ENCODE measurements at places on chromosomes 6 and 20.

DNA sequence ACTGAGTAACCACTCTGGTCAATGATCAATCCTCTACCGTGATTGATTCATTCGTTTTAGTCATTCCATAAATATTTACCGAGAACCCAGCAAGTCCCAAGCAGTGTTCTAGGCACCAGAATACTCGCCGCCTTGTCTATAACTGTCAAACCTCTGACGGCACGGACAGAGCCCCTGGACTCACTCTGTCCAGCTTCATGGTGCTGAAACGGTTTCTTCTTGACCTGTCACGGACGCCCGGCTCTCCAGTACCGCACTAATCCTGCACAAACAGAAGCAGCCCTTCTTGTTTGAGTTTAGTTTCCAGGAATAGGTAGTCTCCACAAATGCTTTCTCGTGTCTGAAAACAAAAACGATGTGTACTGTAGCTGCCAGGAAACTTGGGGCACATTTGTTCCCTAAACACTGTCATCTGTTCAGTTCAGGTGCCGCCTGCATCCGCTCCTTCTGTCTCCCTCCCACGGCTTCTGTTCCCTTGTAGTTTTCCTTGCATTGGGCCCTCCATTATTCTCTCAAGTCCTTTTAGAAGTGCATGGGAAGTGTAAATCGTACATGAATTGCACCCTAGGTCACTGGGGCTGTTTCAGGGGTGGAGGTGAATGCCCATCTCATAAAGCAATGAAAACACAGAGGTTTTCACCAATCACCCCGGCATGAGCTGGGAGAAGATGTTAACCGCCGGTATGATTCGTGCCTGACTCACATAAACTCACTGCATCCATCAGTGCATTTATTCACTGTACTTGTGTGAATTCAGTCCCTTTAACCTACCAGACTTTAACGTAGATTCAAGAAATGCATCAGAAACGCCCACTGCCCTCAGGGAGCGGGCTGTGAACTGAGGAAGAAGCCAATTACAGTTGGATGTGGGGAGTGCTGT, 209.3 kb upstream of the CDH4 start:
- no peak for DNase-seq

GRCh38 chr20:44196271-44196670, 9.3 kb upstream of the JPH2 start:
- DNase-seq: no peak

GRCh38 chr6:136723780-136724179, 68.5 kb downstream of the MAP3K5 start:
- DNase-seq: no peak

DNA sequence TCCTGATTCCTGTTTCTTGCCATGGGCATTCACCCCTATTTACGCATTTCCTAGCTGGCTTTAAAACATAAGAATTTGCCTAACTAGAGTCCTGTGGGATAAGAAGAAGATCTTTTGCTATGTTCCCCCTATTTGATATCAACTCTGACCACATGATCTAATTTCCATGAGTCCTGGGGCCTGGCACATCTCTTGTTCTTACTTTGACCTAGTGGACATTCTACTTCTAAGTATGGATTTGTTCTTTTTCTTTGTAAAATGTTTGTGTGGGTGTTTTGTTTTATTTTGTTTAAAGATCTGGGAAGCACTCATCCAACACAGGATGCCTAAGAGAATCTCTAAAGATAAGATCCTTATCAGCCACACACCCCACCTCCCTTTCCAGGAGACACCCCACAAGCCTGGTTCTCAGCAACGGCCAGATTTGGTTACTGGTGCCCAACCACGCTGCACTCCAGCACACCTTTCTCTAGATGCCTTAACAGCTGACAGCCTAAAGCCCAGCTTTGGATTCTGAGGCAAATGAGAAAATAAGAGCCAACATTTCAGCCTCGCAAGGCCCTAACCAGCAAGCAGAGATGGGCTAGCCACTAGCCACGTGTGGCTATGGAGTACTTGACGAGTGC, 74.7 kb downstream of the SLC23A2 start:
- DNase-seq: no peak

- no peak for DNase-seq
Observed at GRCh38 chr20:49157146-49157545, 31.0 kb downstream of the STAU1 start.

DNA sequence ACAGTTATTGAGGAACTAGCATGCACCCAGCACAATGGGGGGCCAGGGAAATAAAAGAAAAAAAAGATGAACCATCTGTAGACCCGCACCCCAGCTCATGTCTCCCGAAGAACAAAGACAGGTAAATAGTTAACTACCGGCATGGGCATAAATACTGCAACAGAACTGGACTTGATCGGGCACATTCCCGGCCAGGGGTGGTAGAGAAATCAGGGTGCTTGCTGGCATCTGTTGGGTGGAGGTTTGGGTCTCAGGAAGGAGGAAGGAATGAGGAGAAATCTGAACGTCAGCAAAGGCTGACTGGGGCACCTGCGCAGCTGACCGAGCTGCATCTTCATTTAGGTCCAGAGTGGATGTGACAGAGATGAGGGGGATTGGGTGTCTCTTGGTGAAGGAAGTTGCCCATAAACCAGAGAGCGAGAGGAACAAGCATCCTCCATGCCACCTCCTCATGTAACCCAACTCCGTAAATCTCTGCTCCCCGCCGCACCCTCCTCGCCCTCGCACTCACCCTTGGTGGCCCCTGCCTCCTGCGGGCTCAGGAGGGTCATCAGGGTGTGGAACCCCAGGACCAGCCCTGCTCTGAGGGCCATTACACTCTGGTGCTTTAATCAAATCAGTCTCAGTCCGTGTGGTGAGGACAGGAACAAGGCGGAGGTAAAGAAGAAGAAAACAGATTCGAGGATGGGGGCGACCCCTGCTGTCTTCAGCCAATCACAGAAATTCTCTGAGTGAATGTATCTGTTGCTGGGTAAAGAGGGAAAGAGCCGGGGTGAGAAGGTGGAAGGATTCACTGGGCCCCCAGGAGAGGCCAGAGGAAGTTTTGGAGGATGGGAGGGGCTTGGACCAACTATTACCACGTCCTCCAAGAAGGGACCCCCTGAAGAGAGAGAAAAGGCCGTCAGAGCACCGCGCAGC, at the start of gene HLA-DOA:
HLA-DOA (minus strand) TSS at position 648 of the 918 bp plus-strand sequence.
- no peak for DNase-seq

GRCh38 chr20:24357177-24357576, 112.3 kb upstream of the SYNDIG1 start:
- DNase-seq: no peak

DNA sequence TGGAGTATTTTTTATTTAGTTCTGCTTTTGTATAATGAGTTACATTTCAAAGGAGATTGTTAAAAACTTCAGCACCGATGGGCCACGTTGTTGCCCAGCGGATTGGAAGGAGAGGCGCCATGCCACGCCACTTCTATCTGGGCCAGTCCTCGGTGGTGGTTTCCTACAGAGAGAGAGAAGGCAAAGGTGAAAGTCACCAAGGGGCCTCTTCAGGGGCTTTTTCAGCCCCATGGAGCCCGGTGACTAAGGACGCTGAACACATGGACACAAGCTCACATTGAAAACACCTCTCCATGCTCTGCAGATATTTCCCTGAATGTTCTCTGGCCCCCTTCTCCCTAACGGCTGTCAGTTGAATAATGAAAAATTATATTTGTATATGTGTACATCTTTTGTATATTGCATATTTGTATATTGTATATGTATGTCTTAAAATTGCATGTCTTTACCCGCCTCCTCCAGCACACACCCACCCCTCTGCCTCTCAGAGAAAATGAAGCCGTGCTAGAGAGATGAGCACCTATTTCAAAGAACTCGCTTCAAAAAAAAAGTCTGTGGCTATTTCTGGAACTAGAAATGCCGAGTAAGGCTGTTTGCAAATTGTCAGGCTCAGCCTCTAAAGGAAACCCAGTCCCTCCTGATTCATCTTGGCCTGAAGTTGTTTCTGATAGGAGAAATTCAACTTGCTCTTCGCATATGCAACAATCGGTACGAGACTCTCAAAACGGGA, 91.9 kb upstream of the CDH4 start:
- no peak for DNase-seq

DNA sequence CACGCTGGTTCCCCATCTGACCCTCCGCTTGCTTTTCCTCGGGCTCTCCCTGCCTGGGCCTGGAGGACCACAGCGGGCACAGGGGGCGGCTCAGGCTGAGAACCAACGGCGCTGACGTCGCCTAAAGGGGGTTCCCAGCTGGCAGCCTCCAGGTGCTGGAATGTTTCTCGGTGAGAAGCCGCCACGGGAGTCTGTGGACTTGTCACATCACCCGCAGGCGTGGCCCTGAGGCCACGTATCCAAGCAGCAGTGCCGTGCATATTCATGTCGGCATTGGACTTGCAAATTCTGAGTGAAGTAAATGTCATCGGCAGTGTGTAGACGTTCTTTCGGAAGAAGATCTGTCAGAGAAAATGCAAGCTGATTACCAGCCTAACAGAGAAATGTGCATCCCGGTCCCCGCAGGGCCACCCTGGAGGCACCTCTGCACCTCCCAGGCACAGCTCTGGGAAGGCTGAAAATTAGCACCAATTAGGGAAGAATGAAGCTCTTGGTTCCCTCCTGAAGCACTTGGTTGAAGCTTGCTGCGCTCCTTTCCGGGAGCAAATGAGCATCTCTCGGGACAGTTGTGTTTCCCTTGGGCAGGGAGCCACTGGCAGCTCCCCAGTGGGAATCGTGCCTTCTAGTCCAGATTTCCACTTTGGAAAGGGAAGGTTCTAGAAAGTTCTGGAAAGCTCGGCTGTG, 24.3 kb downstream of the NTSR1 start:
- no peak for DNase-seq

DNA sequence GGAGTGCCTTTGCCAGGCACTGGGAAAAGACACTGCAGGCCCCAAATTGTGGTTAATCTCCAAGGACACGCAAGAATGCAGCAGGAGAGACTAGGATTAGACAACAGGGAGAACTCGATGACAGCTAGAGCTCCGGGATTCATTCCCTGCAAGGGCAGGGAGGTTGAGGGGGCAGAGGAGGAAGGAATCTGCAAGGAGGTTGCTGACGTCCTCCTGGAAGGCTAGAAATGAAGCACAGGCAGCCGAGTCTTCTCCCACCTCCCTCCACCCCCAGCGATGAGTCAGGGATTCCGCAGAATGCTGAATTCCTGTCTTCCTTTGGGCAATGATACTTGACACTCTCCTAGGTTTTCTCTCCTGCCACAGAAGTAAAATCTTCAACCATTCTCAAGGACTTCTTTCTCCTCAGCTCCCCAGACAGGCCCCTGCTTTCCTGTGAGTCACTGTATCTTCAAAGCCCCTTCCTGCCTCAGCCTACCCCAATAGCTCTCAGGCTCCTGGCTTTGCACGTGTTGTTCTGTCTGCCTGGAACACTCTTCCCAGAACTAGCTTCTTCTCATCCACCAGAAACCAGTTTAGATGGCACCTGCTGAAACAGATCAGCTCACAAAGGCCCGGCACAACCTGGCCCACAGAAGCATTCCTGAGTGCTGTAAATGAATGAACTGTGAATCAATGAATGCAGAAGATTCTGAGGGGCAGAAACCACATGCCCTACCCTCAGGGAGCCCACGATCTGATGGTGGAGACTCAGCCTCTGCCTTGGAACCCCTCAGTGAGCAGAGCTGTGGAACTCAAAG, 85.6 kb downstream of the MRPL14 start:
- DNase-seq: no peak

DNA sequence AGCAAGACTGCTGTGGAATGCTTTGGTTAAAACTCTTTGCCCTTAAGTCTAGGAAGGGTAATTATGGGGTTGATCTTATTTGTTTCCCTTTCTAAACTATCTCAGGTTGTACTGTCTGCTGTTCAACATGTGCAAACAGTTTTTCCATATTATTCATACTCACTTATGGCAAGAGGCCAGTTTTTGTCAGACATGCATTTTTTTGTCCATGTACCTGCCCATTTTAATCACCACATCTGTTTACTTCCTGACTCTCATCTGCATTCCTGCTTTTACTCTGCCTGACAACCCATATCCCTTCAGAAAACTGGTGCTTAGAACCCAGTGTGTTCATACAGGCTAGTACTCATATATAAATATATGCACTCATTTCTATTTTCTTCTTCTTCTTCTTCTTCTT, 80.3 kb downstream of the LPA start:
- no peak for DNase-seq

- no peak for DNase-seq
Observed at GRCh38 chr6:117548797-117549301, 53.5 kb downstream of the GOPC start.

DNA sequence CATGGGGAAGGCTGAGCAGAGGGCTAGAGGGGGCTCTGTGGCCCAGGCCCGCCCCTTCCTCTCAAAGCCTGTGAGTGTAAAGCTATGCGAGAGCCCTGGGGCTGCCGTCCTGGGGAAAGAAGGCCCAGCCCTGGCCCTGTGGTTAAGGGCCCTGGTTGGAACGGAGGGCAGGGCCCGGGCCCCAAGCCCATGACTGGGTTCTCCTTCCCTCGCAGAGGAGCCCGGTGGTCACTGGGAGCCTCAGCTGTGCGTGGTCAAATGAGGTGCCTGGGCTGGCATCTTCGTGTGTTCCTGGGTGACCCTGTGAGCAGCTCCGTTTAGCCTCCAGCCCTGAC, 56.0 kb downstream of the SMOC2 start:
- DNase-seq: no peak

DNA sequence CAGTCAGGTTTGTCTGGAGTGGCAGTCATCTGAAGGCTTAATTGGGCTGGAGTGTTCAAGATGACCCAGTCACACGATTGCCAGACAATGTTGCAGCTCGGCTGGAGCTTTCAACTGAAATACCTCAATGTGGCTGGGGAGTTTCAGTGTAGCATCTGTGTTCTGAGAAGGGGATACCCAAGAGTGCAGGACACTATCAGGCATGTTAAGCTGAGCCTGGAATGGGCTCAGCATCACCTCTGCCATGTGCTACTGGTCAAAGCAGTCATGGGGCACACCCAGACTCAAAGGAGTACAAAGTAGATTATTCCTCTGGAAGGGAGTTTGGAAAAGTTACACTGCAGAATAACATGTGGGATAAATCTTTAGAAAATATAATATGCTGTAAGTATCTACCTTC, 363.9 kb downstream of the KIF16B start:
- DNase-seq: no peak

DNA sequence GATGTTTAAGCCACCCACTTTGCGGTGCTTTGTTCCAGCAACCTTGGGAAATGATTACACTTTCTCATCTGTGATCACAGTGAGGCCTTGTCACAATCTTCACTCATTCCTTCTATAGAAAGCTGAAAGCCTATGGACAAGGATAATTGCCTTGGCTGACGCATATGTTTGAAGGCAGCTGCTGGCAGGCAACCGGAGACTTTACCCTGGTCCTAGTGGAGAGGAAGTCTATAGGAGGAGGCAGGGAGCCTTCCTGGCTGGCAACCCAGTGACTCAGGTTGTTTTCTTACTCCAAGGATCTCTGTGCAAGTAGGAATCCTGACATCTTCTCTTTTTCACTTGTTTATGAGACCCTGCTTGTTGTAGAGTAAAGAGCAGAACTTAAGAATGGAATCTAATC, 34.1 kb upstream of the ESR1 start:
- DNase-seq: no peak
